ENCODE measurements at places on chromosomes 6 and 20.

DNA sequence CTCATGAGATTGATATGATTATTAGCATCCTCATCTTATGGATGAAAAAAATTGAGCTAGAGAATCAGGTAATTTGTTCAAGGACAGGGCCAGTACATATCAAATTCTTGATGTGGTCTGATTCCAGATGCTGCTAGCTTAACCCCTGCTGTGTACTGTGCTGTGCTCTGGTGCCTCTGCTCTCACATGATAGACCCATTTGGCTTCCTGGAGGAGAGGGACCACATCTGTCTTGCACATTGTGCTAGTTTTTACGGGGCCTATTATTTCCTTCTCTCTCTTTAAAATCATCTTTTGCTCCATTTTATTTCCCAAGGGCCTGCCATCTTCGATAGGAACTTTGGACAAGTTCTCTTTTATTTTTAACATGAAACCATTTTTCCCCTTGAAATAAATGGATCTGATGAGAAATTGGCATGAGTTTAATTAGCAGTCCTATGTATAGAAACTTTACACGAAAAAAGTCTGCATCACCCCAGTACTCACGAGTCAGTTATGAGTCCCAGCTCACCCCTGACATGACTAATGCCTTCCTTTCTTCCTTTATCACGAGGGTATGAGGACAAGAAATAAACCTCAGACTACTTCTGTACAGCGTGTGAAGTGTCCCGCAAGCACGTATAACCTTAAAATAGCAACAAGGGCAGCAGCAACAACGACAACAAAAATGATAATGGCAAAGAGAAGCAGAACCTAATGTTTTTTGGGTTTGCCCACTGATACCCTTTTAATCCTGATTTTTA is 26.5 kb downstream of the CD109 start:
- DNase-seq, result peak; percentile 49

DNA sequence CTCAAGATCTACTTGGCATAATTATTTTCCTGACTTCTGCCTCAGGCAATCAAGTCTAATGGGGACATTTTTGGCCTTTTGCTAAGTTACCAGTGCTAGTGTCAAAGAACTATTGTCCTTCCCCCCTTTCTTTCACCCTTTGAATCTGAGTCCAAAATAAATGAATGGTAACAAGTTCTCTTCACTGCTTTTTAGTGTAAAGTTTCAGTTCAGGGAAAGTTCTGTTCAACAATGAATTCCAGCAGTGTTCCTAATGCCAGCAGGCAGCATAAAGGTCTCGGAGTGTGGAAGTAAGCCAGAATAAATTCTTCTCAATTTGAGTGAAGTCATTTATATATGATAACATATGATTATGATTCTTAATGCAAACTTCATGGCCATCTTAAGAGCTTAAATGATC is 20.8 kb upstream of the TSPYL1 start:
- no peak for DNase-seq

DNA sequence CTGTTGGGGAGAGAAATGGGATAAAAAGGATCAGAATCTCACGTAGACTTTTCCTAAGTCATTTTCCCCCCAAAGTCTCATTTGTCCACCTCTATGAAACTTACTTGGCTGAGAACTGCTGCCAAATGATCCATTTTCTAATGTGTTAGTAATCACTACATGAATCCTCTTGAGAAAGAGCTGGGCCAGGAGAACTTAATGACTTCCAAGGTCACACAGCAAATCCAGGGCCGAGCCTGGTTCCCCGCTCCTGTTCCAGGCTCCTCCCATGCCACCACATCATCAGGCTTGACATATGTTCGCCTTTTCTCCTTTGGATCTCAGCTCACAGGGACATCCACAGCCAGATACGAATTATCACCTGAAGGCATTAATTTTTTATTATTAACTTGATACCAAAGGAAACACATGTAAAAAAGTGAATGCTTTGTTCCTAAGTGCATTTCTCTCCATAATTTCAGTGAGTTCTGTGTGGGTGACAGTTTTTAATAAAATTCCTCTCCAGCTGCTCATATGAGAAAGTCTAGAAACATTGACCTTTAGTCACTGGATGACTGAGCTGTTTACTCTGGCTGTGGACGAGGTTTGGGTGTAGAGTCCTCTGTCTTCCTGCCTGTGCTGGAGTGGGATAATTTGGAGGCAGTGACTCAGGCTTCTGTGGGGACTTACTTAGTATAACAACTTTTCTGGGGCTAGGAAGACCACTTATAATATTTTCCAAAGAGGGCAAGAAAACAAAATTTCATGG is 276.3 kb downstream of the PAX1 start:
- no peak for DNase-seq

DNA sequence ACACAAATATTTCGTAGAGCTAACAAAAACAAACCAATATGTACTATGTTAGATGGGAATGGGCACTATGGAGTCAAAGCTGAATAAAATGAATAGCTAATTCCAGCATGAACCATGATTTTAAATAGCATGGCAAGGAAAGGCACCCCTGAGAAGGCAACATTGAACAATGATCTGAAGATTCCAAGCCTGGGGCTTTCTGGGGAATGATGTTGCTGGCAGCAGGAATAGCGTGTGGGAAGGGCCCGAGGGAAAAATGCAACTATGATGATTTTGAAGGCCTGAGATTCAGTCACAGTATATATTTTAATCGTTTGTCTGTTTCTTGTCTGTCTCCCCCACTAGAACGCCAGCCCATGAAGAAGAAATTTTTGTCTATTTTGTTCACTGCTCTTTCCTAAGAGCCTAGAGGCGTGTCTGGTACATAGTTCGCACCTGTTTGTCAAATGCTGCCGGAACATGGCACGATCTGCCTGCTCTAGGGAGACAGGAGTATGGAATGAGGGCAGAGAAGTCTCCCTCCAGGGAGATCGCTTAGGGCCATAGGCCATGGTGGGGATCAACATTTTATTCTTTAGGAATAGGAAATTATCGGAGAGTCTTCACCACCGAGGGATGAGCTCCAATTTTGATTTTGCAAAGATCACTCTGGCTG is 84.8 kb upstream of the EYA2 start:
- no peak for DNase-seq

DNA sequence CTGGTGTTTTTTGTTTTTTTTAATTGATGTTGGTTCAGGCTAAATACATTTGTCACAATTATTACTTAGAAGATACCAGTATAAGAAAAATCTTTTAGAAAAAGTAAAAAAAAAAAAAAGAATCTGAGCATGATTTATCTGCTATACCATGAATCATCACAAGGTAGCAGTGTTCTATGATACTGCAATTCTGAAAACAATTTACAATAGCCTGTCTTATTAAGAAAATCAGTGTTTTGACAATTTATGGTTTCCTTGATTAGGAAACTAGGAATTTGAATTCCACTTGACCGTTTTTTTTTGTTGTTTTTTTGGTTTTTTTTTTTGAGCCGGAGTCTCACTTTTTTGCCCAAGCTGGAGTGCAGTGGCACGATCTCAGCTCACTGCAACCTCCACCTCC is 9.3 kb upstream of the MAK start:
- DNase-seq, result no peak

All from amniotic stem cell (primary cell).